ENCODE measurements at places on chromosomes 6 and 20.

GRCh38 chr6:91341473-91341872, 754.6 kb upstream of the MAP3K7 start:
- no peak for DNase-seq

- DNase-seq, result no peak
Observed at GRCh38 chr20:62059920-62060630, 5.6 kb downstream of the TAF4 start.

- no peak for DNase-seq
Observed at GRCh38 chr6:155319902-155320301, 5.6 kb upstream of the TFB1M start.

- no peak for DNase-seq
Observed at GRCh38 chr6:26260725-26261490, 104.1 kb upstream of the BTN3A2 start.

GRCh38 chr20:58852543-58853271, at the start of gene GNAS:
TSS of gene GNAS (plus strand) at chr20:58852716.
- peak; percentile 9 for DNase-seq

DNA sequence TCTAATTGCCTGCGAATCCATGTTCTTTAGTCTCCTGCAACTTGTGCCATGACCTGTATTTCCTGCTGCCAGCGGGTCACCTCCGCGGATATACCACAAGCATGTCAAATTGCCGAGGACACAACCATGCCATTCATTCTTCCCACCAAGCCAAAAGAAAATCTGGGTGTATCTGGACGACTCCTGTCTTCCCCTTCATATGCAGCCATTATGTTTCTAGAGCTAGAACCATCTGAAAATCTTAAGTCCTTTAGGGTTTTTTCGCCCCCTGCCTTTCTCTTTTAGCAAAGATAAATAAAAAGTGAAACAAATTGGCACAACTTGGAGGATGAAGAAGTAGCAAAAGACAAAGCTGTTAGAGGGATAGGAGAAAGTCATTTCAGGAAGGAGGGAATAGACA, 242.6 kb downstream of the ARID1B start:
- DNase-seq, result no peak

DNA sequence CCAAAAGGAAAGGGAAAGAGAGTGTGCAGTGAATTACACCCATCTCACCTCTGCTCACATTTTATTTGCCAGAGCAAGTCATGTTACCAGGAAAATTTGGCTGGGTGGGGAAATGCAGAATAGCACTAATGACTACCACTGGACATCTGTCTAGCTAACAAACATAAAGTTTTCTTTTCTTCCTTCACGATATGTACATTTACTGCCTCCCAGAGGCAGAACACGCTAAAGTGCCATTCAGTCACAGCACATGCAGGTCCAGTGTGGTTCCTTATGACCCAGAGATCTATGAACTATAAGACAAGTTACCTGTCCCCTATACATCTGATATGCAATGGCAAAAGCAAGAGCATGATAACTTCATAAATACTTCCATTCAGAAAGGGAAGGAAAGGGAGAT, 194.1 kb downstream of the OGFRL1 start:
- no peak for DNase-seq

DNA sequence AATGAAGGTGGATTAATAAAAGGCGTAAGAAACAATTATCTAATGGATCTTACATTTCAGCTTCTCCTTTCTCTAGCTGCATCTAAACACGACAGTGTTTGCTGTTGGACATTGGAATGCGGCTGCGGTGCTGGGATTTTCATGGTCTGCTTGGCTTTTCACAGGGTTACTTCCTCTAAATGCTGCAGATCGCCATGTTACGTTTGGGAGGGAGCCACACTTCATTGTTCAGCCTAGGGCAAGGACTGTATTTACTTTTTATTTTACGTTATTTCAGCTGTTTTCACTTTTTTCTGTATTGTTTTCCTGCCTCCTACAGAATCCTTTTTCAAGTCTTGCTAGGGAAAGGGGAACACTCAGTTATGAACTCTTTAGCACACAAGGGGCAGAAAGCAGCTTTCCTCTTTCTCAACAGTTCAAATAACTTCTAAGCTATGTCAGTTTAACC, 97.9 kb upstream of the MTHFD1L start:
- no peak for DNase-seq
